ENCODE measurements at places on chromosomes 5 and 9. TPM values are rescaled to one million over a fixed set of nuclear protein-coding genes. Genes with fewer than 3 reads are reported as not detected.

DNA sequence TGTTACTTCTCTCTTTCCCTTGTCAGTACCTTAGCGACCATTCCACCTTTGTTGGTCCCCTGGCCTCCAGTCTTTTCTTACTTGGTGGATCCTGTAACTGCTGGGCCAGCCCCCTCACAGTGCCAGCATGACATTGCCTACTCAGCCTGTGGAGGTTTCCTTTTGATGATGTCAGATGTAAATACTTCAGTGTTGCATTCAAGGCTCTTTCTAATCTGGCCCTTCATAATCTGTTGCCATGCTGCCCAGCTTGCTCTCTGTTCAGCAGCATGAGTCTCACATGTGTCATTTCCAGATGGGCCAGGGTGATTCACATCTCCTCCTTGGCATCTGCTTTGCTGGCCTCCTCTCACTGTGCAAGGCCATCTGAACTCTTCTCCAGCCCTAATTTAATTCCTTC, 57.1 kb downstream of the MAST4 start:
- peak; percentile 18 for DNase-seq

Gene SLC2A6
- 2.9 TPM for total RNA-seq

DNA sequence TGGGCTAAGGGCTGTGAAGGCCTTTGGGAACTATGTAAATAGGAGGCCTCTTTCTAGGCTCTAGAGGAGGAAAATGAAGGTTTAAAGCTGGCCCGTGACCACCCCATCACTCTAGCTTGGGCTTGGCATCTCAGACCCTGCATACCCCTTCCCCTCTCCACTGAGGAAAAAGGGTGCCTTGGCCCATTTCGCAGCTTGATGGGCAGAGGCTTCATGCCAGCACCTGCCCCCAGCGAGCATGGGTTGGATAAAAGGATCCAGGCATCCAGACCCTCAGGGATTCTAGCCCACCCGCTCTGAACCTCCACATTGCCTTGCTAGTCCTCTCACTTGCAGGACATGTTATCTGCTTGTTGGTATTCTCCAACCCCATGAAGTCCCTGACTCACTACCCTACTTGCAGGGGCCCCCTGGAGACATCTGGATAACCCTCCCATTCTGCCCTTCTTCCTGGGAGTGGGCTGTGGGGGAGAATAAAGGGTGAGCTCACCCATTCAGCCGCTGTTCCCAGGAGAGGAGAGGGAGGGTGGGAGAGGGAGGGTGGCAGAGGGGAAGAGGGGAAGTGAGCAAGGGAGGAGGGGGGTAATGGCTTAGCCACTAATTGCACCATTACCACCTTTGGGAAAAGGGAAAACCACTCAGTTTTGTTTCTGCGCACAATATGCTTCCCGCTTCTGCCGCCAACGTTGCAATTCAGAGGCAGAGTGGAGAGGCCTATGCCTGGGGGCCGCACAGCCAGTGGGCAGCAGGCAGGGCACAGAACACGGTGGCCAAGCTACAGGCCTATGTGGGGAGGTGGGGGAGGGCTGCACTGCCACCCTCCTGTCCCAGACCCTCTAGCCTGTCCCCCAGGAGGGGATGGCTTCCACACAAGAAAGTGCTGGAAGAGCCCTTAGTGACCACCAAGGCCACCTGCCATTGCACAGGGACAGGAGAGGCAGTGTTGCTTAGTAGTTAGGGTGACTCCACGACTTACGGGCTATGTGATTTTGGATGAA, 2.1 kb upstream of the CAMK2A start:
- DNase-seq = peak; percentile 45

GRCh38 chr9:97979788-97980478, 3.2 kb upstream of the ANP32B start:
- DNase-seq = no peak

- no peak for DNase-seq
Observed at GRCh38 chr9:72997387-72997995, 44.6 kb upstream of the ALDH1A1 start.

DNA sequence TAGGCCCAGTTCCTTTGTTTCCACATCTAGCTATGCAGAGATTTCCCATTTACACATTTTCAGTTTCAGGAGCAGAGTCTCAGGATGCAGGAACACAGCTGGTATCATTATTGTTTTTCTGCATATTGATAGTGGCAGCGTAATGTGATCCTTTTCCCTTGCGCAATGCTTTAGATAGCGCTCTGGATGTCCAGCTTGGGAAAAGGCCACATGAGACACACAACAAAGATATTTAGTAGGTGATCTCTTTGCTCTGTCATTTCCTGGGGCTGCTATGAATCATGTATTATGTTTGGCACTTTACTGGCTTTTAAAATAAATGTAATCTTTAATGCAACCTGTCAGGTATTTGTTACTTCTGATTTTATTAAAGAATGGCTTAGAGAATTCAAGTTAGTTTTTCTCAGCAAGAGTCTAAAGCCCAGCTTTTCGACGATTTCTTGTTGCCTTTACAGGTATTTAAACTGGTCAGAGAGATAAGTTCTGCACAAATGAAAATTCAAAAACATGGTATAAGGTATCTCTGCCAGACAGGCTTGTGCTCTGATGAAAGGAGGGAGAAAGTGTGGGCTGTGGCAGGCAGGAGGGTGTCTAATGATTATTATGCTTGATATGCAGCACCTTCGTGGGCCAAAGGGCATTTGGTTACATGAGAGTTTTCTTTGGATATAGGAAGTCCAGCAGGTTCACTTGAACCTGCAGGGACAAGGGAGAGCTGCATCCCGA, 42.2 kb downstream of the PTTG1 start:
- peak; percentile 93 for DNase-seq

Gene STKLD1
- total RNA-seq = 0.28 TPM

- DNase-seq = no peak
Observed at GRCh38 chr5:140337880-140338279, 8.5 kb downstream of the HBEGF start.

- DNase-seq = peak; percentile 72
Observed at GRCh38 chr5:145347026-145347616, 488.0 kb downstream of the PRELID2 start.

Gene S100Z
- total RNA-seq = not detected

Gene ANKRD34B
- total RNA-seq = not detected

Gene PCDHGB1
- 3.3 TPM for total RNA-seq

GRCh38 chr9:28735738-28736342, 1162.6 kb upstream of the C9orf72 start:
- DNase-seq = no peak

DNA sequence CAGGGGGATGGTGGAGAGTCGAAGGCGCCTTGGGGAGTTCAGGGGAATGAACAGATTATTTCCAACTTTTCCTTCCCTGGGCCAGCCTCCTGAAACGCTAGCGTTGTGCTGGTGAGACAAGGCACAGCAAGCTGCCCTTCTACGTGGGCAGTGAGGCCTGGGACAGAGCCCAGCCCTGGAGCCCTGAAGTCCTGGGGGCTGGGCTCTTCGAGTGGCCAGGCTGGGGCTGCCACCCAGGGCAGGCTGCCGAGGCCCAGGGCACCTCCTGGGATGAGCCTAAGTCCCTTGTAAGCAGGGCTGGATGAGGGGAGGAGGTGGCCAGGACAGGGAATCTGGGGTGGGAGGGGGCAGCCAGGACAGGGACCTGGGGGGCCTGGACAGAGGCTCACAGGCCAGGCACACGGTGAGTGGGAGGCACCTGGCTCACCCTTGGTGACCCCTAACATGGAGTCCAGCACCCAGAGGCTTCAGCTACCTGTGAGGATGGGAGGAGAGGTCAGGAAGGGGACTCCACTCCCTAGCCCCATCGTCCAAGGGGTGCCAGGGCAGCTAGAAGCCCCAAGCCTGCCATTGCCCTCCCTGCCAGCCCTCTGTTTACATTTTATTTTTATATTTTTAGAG, 1.3 kb upstream of the LCN12 start:
- no peak for DNase-seq

Gene ARL14EPL
- not detected for total RNA-seq

GRCh38 chr5:58825899-58826298, 243.0 kb downstream of the RAB3C start:
- DNase-seq = no peak

DNA sequence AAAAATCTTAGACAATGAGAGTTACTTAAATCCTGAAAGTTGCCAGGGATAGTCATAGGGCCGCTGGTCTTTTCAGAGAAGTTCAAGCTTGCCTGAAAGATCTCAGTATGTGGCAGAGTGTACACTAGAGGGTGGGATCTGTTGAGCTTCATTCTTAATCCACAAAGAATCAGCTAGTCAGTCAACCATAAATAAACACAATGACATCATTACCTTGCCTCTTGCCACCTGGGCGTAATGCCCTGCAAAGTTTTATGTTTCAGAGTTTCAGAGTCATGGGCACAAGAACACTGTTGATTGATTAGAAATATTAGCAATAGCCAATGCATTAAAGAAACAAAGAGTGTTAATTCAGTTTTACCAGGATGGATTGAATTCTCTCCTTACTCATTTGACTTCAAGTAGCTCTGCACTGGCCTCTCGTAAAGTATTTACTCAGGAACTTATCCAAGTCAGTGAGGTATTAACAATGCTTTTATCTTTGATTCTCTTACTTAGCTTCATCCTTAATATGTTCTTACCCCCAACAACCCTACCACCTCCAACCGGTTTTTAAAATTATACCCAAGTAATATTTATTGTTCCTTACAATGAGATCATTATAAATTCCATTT, 14.3 kb upstream of the ANXA1 start:
- DNase-seq = no peak

GRCh38 chr5:50807661-50808060, 141.2 kb downstream of the PARP8 start:
- peak; percentile 16 for DNase-seq

Gene SPEF2
- total RNA-seq = 2.3 TPM

DNA sequence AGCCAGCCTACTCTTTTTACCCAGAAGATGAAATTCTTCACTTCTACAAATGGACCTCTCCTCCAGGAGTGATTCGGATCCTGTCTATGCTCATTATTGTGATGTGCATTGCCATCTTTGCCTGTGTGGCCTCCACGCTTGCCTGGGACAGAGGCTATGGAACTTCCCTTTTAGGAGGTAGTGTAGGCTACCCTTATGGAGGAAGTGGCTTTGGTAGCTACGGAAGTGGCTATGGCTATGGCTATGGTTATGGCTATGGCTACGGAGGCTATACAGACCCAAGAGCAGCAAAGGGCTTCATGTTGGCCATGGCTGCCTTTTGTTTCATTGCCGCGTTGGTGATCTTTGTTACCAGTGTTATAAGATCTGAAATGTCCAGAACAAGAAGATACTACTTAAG, 16.6 kb downstream of the OCLN start:
- no peak for DNase-seq
